ENCODE measurements at places on chromosomes 12 and 14.

DNA sequence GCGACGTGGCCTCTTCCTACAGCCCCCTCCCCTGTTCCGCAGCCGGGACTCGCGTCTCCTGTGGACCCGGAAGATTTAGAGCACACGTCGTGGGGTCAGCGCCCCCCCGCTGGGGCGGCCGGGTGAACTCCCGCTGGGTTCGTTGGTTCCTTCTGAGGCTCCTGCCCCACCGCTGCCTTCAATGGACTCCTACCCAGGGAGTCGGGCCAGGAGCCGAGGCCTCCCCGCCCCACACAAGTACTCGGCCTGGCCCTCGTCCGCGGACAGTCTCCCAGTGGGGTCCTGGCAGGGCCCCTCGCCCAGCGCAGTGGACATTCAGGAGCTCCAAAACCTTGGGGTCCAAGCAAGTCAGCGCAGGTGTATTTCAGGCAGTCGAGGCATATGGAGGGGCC, 1.2 kb downstream of the MMP17 start:
- DNase-seq = no peak

- DNase-seq = no peak
Measured at GRCh38 chr14:74289801-74290200, 12.9 kb downstream of the ABCD4 start.

DNA sequence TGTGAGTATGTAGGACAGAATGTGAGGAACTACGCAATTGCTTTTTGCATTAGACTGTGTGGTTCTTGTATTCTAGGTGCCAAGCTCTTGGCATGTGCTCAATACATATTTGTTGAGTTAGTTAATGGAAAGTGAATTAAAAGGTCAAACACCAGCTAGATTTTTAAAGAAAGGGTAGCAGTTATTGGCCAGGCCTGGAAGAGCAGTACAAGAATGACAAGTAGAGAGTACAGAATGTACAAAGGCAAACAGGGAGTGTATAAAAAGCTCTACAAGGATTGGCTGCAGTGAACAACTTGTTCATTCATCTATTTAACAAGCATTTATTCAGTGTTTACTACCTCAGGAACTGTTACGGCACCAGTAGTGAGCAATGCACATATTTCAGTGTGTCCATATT, 854.0 kb upstream of the SEL1L start:
- DNase-seq = no peak

DNA sequence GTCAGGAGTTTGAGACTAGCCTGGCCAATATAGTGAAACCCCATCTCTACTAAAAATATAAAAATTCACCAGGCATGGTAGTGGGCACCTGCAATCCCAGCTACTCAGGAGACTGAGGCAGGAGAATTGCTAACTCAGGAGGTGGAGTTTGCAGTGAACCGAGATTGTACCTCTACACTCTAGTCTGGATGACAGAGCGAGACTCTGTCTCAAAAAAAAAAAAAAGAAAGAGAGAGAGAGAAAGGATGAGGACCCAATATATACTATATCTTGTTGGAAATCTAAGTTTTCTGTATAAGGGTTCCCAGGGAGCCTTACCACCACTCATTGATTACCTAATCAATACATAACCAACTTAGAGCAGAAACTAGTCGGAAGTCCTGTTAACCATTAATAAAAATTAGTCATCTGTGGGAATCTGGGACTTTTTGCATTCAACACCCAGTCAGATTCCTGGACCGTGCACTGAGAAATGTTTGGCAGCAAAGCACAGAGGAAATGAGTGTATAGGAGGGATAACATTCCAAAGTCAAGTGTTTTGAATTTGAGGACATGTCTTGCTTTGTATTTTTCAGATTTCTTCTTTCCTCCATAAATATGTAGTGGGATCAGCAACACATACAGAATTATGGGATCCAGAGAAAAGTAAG, 44.8 kb upstream of the NR2C1 start:
- no peak for DNase-seq

GRCh38 chr12:128388461-128389000, 121.6 kb downstream of the TMEM132C start:
- DNase-seq = no peak

DNA sequence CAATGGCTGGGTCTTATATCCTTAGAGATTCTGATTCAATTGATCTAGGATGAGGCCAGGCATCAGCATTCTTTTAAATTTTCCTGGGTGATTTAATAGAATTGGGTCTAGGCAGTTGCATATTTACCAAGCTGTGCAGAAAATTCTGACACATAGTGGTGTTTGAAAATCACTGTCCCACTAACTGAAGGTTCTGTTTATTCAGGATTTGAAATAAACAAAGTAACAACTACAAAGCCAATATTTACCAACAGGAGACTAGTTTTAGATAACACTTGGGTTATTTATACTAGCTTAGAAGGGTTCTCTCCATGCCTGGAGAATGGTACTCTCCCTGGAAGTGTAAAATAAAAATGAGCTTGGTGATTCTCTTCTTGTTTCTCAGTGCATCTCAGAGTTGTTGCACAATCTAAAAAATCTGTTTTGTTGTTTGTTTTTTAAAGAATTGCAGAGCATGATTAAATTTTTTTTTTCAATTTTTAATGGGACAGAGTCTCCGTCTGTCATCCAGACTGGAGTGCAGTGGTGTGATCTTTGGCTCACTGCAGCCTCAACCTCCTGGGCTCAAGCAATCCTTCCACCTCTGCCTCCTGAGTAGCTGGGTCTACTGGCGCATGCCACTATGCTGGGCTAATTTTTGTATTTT, 16.9 kb downstream of the BEST3 start:
- no peak for DNase-seq

- no peak for DNase-seq
Measured at GRCh38 chr12:52361553-52361952, 5.7 kb downstream of the KRT85 start.

DNA sequence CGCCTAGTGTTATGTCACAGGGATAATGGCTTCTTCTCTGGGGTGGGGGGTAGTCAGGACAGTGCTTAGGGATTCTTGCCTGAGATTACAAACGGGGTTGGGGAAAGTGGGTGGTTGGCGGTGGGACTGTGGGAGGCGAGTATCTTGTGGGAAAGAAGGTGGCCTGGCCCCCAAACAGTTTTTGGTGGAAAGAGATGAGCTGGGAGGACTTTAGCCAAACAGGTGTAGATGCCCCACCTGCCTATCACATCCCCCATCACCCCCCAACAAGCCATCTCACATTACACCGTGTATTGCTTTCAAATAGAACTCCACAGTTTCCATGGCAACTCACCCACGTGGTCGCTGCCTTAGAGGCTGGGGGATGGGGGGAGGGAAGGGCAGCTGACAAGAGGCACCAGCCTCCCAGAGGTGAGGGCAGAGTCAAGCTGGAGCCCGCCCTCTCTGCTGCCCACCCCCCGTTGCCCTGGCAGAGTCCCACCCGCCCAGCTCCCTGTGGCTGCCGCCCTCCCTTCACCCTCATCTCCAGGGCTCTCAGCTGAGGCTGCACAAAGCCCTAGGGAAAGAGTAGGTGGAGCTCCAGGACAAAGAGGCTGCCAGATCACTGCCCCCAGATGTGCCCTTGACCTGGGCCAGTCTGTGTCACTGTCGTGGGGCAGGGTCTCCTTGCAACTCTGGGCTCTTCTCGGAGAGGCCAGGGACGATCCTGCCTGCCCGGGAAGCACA, 98.3 kb downstream of the LRRC74A start:
- DNase-seq = no peak

GRCh38 chr14:94542811-94543440, 18.3 kb upstream of the SERPINA4 start:
- DNase-seq = no peak

- no peak for DNase-seq
Measured at GRCh38 chr14:54866588-54866987, 36.0 kb downstream of the GCH1 start.

GRCh38 chr14:105067140-105067968, 2.1 kb upstream of the GPR132 start:
- DNase-seq = no peak

DNA sequence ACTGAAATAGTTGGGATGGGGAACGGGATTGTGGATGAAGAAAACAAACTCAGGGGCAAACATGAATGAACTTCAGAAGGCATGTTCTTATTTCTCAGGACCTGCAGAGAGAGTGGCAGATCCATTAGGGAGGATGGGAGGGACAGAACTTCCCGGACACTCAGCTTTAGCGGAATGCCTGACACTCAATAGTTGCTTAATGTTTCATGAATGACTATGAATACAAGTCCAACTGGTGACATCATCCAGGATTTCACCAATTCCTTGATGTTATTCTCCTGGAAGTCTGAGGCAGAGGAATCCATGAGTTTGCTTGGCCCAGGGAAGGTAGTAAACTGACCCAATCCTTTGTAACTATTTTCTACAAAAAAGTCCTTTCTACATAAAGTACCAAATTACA, 37.8 kb upstream of the LRRC10 start:
- no peak for DNase-seq

- no peak for DNase-seq
Measured at GRCh38 chr14:48398675-48399282, 723.4 kb upstream of the MDGA2 start.

- no peak for DNase-seq
Measured at GRCh38 chr14:81329640-81330381, 70.3 kb downstream of the STON2 start.

DNA sequence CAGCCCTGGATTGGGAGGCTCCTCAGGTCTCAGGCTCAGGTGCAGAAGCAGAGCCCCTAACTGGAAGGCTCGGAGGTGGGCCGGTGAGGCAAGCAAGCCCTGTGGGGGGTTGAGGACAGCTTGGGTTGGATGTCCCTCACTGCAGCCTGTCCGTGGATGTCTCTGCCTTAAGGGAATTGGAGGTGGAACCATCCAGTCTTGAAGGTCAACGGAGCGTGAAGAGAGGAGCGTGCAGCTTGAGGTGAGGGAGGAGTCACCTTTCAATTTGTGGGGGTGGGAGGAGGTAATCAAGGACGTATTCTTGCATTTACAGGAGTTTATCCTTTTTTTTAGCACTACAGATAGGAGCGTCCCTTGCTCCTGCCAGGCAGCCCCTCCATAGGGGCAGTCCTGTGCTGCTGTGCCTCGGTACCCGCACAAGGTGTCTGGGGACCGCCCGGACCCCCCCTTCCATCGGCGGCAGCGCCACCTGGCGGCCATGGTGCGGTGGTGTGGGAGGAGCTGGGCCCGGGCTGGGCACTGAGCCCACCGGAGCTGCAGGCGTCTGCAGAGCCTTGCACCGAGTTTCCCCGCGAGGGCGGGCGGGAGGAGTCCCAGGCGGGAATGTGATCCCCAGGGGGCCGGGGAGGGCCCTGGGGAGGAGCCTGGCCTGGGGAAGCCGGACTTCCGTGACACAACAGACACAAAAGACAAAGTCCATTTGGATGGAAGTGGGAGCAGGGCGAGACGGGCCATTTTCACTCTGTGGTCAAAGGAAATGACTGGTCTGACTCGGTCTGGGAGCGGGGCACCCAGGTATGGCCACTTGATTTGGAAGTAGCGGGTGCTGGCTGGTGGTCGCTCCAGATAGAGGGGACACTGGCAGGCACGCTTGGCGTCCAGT, 864 bp downstream of the DNAJC22 start:
- DNase-seq = no peak
